NCI-H524 treated with DMSO at 0.1 percent for 48 hours (cell line): ENCODE measurements at places on chromosomes 4 and X.
A peak's percentile ranks its signal among the peaks of the same experiment; 100 is the strongest.

GRCh38 chr4:146154057-146154456 is 21.5 kb upstream of the LSM6 start:
- no peak for DNase-seq

GRCh38 chrX:96425200-96425599 is 259.4 kb upstream of the DIAPH2 start:
- DNase-seq = no peak

- DNase-seq = no peak
Observed at GRCh38 chr4:102344520-102344953, 745 bp downstream of the SLC39A8 start.

- DNase-seq = peak; percentile 11
Observed at GRCh38 chrX:49291615-49292337, 11.7 kb upstream of the GAGE10 start.

GRCh38 chrX:10622197-10622596 is 1.8 kb upstream of the MID1 start:
- peak; percentile 83 for DNase-seq

DNA sequence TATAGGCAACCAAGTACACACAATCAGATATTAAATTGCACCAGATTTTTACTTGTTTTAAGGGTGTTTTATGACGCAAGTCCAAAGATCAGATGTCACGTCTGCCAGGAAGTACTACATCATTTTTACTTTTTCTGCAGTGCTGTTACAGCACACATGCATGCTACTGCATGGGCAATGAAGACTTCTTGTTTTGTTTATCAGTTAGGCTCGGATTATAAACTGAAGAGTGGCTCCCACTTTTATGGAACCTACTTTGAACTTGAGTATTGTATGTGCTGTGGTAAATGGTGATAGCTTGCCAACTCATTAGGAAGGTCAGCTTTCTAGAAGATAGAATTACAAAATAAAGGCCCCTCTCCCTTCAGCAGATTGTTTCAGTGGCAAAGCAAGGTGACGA is 131.6 kb downstream of the CEP135 start:
- no peak for DNase-seq

GRCh38 chr4:177097291-177097690 is 212.4 kb upstream of the NEIL3 start:
- DNase-seq = no peak

GRCh38 chr4:83781434-83781833 is 245.5 kb downstream of the GPAT3 start:
- DNase-seq = no peak

DNA sequence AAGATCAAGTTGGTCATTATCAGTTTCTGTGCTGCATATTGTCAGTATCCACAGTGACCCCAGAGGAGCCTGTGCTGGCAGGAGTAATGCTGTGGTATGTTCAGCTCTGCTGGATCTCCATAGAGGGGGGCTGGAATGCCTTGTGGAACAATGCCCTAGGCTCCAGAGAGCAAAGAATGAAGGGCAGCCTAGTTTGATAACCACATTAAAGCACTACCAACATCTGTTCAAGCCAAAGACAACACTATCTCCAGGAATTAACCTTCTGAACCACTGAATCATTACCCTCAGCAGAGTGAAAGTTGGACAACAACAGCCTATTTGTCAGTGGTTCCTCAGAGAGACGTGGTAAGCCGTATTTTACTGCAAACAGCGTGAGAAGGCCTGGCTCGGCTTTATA is 192.3 kb upstream of the CXorf66 start:
- DNase-seq = no peak
